ENCODE measurements at places on chromosomes 3 and 15.

DNA sequence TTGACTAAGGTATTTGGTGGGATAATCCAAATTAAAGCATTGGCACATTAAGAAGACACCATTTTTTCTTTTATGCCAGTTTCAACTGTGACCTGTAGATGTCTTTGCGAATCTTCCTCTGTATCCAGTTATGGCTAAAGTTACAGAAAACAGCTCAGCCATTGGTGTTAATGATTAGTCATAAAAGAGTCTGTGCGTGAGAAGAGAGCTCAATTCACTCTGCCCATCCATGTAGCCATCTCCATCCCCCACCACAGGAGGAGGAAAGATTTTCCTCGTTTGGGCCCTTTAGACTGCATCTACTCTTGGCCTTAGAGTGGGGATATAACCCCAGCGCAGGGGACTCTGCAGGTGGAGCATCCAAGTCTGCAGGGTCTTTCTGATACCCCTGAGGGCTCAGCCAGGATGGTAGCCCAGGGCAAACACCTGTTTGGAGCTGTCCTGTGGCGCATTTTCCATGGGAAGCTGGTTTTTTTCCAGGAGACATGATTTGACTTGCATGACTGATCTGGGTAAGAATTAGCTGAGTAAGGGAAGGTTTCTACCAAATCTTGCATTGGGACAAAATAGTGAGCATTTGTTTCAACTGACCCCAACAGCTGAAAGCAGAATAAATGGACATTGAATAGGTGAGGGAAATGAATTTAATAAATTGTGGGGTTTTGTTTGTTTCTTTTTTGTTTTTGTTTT is 29.5 kb downstream of the NANOGP8 start:
- no peak for DNase-seq

- no peak for DNase-seq
Observed at GRCh38 chr15:74482661-74483060, 21.7 kb upstream of the UBL7 start.

- no peak for DNase-seq
Observed at GRCh38 chr3:159685801-159686200, 302.8 kb upstream of the IL12A start.

DNA sequence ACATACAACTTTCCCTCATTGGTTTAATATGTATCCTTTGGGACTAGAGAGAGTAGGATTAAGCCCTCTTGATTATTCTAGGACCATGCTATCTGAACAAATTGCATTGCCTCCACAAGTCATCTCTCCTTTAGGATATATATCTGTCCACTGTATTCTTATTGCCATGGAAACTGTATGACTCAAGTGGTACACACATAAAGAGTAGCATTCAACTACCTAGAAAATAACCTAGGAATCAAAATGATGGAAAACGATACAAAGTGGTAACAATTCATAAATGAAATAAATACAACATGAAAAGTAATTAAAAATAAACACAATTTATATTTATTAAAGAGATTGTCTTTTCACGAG is 212.1 kb upstream of the P2RY1 start:
- no peak for DNase-seq

GRCh38 chr3:178195824-178196223 is 340.4 kb upstream of the KCNMB2 start:
- no peak for DNase-seq

GRCh38 chr3:112115161-112115739 is 17.8 kb downstream of the GCSAM start:
- no peak for DNase-seq

DNA sequence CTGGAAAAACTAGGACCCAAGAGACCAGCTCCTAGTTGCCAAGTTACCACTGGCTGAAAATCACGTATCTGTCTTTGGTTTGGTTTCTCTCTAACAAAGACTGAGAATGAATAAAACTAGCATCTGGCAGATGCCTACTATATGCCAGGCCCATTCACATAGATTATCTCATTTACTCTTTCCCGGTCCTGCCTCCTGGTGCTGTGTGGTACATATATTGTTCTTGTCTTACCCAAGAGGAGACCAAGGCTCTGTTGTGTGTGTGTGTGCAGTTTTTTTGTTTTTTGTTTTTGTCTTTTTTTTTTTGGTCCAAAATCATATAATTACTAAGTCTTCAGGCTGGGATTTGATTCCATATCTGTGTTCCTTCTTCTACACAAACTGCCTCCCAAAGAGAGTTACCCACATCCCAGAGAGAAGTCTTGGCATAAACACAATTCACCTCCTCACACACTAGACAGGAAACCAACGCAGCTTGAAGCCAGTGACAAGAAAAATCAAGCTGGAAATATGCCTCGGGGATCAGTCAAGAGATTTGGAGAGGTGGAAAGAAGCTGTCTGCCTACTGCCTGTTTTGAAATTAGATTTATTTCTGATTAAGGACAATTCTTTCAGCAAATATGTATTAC is 891 bp downstream of the AHSG start:
- no peak for DNase-seq

DNA sequence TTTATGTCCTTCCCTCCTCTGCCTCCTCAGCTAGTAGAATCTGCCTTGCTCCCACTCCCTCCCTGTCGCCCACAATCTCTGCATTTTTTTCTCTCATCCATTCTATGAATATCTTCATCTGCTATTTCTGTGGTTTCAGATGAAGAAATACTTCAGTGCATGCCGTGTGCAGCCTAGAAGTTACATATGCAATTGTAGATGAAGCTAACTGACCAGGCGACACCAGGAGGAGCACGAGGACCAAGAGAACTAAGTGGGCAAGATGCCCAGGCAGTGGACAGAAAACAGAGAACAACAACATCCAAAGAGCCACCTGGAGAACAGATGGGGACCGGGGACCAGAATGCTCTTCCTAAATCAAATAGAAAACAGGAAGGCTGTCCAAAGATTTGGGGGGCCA is 121.4 kb upstream of the ATP11B start:
- DNase-seq, result no peak

DNA sequence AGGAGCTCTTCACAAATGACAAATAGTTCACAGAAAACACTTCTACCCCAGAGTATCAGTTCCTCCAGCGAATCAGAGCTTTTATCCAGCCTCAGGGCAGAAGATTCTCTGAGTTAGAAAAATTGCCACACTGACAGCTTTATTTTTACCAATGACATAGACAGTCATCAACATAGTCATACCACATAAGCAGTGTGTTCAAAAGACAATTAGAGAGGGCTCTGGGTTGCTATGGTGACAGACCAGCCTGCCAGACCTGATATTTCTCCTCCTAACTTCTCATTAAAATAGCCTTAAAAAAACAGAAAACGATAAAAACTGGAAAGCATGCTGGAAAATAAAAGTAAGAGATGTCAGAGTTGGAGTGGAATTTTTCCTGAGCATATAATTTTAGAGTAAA is 45.9 kb upstream of the COL6A5 start:
- DNase-seq, result no peak

- no peak for DNase-seq
Observed at GRCh38 chr3:125148836-125149235, 63.7 kb downstream of the SLC12A8 start.

DNA sequence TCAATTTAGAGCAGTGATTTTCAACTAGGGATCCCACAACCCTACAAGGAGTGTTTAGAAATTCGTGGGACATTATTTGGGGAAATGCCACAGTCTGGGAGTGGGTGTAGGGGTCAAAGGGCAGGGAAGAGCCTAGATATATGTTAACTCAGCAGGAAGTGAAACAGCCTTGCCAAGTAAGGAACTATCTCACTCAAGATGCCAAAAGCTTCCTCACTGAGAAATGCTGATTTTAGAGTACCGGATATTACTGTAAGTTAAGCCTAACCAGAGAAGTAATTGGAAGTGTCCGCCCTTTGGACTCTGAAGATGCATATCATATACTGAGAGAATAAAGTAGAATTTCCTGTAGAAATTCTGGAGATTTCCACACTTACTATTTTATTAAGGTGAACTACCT is 158.6 kb downstream of the BBX start:
- no peak for DNase-seq

GRCh38 chr3:52769786-52770455 is 819 bp downstream of the NEK4 start:
- no peak for DNase-seq

- no peak for DNase-seq
Observed at GRCh38 chr15:89421219-89421618, 75.2 kb downstream of the RHCG start.

Measured in HL-60 (cell line).